ENCODE measurements at places on chromosomes 3 and 15.
A peak's percentile ranks its signal among the peaks of the same experiment; 100 is the strongest.

GRCh38 chr3:183306798-183307671, 54.0 kb downstream of the B3GNT5 start:
- DNase-seq = peak; percentile 96

DNA sequence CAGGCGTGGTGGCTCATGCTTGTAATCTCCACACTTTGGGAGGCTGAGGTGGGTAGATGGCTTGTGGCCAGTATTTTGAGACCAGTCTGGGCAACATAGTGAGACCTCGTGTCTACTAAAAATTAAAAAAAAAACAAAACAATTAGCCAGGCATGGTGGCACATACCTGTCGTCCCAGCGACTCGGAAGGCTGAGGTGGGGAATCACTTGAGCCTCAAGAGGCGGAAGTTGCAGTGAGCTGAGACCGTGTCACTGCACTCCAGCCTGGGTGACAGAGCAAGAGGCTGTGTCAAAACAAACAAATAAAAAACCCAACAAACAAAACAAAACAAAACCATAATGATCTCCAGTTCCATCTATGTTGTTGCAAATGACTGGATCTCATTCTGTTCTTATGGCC, 341.3 kb upstream of the CFAP20DC start:
- DNase-seq = no peak

GRCh38 chr3:172520301-172520831, 2.9 kb downstream of the TNFSF10 start:
- no peak for DNase-seq

GRCh38 chr3:72143322-72143721, 358.4 kb upstream of the PROK2 start:
- DNase-seq = peak; percentile 56

GRCh38 chr3:58249358-58250092, 11.9 kb downstream of the ABHD6 start:
- no peak for DNase-seq

GRCh38 chr15:82146990-82147461, 101.2 kb upstream of the MEX3B start:
- DNase-seq = no peak

- no peak for DNase-seq
These were observed 7.7 kb upstream of the IVD start for GRCh38 chr15:40397688-40398412.

DNA sequence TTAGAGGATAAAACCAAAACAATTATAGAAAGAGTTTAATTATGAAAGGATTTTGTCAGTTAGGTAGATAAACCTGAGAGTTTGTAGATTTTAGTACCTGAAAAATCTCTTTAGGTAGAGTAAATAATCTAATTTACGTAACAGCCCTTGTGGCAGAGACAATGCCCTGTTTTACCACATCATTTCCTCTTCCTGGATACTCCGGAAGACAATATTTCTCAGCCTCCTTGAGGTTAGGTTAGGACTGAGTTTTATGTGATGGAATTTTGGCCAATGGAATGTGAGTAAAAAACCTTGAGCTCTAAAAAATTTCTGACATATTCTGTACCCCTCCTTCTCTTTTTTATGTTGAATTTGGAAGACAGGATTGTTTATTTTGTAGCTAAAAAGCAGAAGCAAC, 50.7 kb upstream of the TPRG1 start:
- DNase-seq = peak; percentile 18

GRCh38 chr3:31242026-31242960, 290.4 kb upstream of the STT3B start:
- DNase-seq = no peak

GRCh38 chr3:182300266-182300665, 493.0 kb upstream of the ATP11B start:
- no peak for DNase-seq

GRCh38 chr3:63795438-63795837, 23.7 kb upstream of the C3orf49 start:
- no peak for DNase-seq

- no peak for DNase-seq
These were observed 44.1 kb downstream of the HCN4 start for GRCh38 chr15:73324496-73325170.

Measured in suppressor macrophage treated with lipopolysaccharide for 1 hour (primary cell).